NCI-H1105 (cell line): ENCODE measurements at places on chromosomes 7 and 10.

- DNase-seq: no peak
Measured at GRCh38 chr10:112456533-112456932, 9.5 kb downstream of the VTI1A start.

DNA sequence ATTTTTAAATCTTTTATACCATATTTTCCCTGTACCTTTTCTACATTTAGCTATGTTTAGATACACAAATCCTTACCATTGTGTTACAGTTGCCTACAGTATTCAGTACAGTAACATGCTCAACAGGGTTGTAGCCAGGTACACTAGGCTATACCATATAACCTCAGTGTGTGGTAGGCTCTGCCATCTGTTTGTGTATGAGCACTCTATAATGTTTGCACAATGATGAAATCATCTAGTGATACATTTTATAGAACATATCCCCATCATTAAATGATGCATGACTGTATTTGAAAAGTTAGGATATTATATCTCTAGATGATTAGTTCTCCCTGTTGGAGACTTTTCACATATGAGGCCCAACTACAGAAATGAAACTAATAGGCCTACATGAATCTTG, 188.6 kb downstream of the STK31 start:
- DNase-seq: no peak

DNA sequence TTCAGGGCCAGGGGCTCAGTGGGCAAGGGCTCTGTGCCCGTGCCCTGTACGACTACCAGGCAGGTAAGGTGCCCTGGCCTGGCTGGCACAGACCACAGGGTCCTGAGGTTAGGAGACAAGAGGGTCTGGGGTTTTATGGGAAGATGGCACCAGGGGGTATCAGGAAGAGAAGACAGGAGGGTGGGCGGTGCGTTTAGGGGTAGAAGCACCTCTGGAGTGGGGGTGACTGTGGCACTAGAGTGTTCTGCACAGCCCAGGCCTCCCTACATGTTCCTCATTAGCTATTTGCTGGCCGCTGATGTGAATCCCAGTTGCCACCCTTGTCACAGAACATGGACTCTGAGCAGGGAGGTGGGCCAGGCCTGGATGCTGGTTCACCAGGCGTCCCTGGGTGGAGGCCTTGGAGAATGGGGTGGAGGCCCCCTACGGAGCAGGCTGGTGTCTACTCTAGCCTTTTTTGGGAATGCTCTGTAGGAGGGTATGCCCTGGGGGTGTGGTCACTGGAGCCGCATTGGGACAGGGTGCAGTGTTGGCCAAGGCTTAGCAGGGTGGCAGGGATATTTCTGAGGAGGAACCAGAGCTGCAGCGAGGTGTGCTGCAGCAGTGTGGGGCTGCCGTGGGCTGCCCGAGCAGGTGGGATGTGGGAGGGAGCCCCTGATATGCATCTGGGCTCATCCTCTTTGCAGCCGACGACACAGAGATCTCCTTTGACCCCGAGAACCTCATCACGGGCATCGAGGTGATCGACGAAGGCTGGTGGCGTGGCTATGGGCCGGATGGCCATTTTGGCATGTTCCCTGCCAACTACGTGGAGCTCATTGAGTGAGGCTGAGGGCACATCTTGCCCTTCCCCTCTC, 5.0 kb downstream of the PGAM2 start:
- no peak for DNase-seq

DNA sequence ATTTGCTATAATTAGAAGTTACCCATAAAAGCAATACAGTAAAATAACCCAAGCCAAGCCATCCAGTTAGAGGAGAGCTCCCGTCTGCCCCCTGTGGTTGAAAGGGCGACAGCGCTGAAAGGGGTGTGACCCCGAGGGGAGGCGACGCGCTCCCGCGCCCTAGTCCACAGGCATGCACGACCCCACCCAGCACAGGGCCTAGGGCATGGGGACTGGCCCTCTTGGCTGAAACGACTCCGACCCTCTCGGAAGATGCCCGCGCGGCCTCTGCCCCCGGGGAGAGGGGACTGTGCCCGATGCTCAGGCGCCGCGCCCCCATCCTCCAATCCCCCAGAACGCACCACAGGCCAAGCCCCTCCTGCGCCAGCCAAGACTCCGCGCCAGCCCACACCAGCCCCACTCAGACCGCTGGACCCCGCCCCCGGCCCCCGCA, 64.0 kb downstream of the CSGALNACT2 start:
- no peak for DNase-seq

- no peak for DNase-seq
Measured at GRCh38 chr7:95396136-95397032, at the start of gene PON3. TSS of gene PON3 (minus strand) at chr7:95396375. CDS start at chr7:95396350, 25 bp downstream.

DNA sequence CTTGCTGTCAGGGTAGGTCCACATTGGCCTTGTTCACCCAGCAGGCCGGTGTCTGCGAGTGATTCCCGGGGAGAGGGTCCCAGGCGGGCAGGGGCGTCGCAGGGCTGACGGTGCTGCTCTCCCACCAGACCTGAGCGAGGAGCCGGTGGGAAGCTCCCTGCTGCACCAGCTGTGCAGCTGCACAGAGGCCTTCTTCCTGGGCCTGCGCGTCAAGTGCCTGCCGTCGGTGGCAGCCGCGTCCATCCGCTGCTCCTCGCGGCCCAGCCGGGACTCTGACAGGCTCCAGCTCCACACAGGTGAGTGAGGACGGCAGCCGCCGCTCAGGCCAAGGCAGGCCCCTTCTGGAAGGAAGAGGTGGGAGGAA, 14.6 kb downstream of the AMZ1 start:
- no peak for DNase-seq

- no peak for DNase-seq
Measured at GRCh38 chr7:104928721-104929400, 85.1 kb upstream of the KMT2E start.

DNA sequence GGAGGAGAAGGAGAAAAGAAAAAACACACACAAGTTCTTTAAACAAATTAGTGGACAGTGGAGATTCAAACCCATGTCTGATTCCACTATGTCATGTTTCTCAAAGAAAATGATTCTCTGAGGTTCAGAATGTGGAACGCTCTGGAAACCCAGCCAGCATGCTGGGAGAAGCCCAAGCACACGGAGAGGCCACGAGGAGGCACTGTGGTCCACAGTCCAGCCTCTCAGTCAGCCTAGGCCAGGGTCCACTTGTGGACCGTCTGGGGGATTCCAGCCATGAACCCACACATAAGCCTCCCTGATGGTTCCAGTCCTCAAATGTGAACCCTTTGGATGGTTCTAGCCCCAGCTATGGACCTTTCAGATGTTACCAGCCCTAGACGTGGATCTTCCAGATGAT, 73.4 kb downstream of the CAV1 start:
- DNase-seq: no peak

- DNase-seq: no peak
Measured at GRCh38 chr10:11586170-11586569, 25.3 kb downstream of the USP6NL start.

DNA sequence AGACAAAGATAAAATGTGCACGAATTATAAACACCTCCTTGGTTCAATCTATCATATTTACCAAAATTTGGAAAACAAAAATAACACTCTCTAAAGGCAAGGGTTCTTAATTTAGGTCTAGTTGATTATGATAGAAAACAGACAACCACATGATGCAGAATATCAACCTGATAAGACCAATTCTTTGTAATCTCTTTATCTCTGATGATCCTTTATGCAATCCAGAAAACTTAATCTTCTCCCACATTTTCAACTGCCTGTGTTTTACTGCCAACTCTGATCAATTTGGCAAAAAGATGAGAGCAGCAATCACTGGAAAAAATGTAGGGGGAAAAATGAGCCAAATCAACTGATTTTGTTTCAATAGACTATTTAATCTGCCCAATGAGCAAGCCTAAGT, 148.5 kb downstream of the LRRN3 start:
- no peak for DNase-seq

GRCh38 chr10:100655760-100656421, 89.5 kb upstream of the PAX2 start:
- no peak for DNase-seq
